ENCODE measurements at places on chromosomes 4 and X.
A peak's percentile ranks its signal among the peaks of the same experiment; 100 is the strongest.

DNA sequence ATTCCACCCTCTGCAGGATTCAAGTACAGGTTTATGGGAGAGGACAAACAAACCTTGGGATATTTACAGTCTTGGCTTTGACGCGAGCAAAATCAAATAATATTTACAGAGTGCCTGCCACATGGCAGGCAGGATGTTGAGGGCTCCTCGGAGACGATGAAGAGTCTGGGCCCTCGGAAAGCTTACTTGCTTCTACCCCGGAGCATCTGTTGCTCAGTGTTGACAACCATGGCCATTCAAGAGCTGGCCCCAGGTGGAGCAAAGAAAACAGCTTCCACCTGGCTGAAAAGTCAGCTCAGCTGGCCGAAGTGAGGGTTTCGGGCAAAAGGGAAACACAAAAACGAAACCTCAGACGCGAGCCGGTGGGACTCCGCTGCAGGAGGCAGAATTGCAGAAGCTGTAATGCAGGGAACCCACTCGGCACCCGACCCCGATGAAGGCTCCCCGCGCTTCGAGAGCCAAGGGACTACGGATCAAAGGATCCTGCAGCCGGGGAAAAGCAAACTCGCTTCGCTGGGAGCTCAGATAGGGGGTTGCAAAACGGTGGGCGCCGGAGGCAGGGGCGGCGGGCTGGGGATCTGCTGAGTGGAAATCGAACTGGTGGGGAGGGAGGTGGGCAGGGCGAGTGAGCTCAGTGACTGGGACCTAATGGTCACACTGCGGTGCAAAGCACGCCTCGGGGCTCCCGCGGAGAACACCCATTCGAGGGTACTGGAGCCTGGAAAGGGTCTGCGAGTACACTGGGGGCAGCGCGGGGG is 805 bp downstream of the ATP8A1 start:
- peak; percentile 12 for DNase-seq

GRCh38 chr4:17866810-17867209 is 56.0 kb downstream of the NCAPG start:
- DNase-seq: peak; percentile 83

DNA sequence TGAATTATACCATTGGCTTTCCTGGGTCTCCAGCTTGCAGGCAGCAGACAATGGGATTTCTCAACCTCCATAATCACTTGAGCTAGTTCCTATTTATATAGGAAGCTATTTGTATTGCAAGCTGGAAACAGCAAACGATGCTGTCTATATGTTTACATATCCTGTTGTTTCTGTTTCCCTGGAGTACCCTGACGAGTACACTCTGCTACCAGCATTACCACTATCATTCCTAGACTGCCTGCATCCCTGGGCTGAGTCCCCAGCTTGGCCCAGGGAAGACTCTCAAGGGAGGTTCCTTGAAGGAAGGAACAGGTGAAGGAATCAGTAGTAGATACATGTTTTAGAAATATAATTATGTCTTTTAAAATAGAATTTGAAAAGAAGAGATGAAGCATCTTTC is 81.4 kb downstream of the EVC2 start:
- no peak for DNase-seq

DNA sequence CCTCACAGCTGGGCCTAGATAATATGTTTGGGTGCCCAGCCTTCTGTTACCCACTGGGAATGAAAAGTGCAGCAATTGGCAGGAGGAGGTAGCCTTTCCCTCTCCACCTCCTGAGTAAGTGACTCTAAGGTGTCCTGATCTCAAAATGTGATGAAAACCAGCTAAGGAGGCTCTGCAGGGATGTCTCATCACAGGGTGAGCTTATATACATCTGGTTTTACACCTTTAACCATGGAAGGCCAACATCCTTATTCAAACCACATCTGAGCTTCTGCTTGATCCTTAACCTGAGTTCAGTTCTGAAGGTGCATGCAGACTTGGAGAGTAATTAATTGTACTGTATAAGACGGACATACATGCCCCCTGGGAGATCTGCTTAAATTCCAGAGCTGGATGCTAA is 53.7 kb downstream of the HOPX start:
- no peak for DNase-seq

DNA sequence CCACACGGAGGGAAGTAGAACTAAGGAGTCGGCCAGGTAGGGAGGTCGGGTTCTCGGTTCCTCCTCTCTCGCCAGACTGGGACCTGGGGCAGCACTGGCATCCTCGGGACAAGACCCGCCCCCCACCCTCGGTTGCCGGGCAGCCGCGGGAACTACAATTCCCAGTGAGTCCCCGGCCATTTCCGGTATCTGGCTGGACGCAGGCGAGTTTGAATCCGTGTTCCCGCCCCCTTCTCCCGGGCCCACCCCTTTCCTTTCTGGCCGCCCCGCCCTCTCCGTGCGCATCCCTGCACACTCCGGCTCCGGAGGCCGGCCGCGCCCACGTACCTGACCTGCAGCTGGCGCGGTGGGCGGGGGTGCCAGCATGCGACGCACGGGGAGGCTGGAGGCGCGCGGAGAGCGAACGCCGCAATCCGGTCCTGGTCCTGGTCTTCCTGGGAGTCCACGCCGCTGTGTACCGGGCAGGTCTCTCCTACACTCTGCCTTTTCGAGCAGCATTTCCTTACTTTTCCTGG is 10.2 kb upstream of the DLG3 start:
- DNase-seq: peak; percentile 93

DNA sequence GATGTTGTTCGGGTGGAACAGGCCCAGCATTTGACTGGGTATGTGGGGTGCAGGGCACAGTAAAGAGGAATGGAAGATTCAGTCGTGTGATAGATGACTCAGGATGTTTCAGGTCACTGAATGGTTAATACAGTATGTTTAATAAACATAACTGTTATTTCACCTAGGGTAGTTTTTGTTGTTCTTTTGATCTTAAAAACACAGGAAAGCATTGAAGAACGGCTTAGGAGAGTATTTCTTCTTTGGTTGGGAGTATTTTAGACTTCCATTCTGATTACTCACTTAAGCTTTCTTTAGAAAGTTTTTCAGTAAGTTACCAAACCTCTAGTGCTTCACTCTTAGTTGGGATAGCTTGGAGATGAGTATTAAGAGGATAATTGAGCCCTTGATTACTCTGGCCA is 62.3 kb downstream of the STAG2 start:
- DNase-seq: no peak

GRCh38 chrX:100319716-100320115 is 90.4 kb downstream of the PCDH19 start:
- DNase-seq: no peak

GRCh38 chrX:94389044-94389443 is 715.0 kb downstream of the FAM133A start:
- no peak for DNase-seq

- peak; percentile 95 for DNase-seq
These were observed 25.1 kb downstream of the ZNF721 start for GRCh38 chr4:473570-474457.

GRCh38 chr4:83629945-83630721 is 94.2 kb downstream of the GPAT3 start:
- no peak for DNase-seq

GRCh38 chr4:127993151-127993550 is 27.9 kb downstream of the ABHD18 start:
- no peak for DNase-seq

DNA sequence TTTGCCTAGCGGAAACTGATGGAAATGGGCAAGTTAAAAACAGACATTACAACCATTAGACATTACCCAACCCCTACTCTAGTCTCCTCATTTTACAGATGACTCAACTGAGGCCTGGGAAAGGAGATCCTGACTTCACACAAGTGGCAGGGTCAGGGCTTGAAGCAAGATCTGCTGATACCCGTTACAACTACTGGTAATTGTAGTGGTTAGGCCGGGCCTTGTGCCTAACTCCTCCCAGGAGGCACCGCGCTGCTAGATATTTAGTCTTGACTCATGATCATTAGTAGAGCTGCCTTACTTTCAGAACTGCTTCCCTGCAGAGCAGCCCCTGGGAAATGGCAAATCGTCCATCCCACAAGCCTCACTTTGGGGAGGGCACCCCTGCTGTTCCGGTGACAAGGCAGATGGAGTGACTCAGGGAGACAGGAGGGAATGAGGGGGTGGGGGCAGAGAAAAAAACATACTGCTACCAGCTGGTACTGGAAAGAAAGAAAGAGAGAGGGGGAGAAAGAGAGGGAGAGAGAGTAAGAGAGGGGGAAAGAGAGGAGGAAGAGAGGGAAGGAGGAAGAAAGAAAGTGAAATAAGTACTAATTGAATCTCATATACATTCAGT is 12.2 kb downstream of the ARHGEF6 start:
- DNase-seq: peak; percentile 33

- DNase-seq: no peak
These were observed 39.8 kb downstream of the SPCS3 start for GRCh38 chr4:176359590-176359989.

DNA sequence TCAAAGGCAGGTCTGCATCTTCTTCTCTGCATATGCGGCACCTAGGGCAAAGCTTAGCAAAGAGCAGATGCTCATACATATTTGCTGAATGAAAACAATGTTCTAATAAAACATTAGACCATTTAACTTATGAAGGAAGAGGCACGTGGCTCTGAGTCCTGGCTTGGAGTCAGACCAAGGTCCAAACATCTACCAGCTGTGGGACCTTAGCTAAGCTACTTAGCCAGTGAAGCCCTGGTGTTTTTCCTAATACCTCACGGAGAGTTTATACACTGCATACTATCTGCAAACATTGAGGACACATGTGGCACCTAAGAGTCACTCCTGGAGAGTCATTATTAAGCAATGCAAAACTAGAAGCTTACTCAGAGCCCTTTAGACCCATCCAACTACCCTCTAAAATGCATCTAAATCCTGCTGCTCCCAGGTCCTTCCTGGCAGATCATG is 9.0 kb downstream of the PDGFC start:
- DNase-seq: no peak

DNA sequence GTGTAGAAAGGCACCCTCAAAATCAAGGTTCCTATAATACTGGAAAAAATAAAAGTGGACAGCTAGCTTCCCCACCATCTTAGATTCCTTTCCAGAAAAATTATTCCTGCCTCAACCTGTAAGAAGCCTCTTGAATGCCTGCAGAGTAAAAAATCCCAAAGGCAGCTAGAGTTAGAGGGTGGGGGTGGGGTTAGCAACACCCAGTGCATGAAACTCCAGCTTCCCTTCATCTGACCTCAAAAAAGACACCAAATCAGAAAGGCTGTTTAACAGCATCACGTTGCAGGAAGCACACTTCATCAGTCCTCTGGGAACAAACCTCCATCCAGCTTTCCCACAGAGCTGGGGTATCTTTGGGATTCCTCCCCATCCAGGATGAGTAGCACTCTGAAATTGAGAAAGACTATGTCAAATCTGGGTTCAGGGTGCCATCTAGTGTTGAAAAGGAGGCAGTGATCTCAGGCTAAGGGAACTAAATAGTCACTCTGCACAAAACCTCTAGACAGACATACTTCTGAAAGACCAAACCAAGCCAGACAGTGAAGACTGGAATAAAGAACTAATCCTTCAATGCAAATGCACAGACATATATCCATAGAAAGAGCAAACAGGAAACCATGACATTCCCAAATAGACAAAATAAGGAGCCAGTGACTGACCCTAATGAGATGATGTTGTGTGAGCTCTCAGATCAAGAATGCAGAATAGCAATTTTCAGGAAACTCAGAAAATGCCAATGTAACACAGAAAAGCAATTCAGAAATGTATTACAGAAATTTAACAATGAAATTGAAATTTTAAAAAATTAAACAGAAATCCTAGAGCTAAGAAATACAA is 97.9 kb downstream of the ARHGEF9 start:
- peak; percentile 6 for DNase-seq

- DNase-seq: no peak
These were observed 2429.7 kb downstream of the PCDH7 start for GRCh38 chr4:33149658-33150524.

DNA sequence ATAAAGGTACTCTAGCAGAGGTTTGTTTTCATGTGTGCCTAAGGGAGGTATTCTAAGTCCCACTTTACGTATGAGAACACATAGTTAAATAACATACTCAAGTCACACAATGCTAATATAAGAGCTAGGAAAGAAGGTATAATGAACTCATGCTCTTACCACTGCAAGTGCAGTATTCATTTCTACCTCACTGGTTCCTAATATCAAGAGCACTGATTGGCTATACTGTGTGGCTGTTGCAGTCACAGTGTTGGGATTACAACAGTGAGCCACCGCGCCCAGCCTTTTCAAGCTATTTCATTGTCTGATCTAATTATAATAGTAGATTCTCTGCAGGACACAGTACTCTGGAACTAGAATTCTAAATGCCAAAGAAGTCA is 84.0 kb downstream of the PDS5A start:
- DNase-seq: no peak

DNA sequence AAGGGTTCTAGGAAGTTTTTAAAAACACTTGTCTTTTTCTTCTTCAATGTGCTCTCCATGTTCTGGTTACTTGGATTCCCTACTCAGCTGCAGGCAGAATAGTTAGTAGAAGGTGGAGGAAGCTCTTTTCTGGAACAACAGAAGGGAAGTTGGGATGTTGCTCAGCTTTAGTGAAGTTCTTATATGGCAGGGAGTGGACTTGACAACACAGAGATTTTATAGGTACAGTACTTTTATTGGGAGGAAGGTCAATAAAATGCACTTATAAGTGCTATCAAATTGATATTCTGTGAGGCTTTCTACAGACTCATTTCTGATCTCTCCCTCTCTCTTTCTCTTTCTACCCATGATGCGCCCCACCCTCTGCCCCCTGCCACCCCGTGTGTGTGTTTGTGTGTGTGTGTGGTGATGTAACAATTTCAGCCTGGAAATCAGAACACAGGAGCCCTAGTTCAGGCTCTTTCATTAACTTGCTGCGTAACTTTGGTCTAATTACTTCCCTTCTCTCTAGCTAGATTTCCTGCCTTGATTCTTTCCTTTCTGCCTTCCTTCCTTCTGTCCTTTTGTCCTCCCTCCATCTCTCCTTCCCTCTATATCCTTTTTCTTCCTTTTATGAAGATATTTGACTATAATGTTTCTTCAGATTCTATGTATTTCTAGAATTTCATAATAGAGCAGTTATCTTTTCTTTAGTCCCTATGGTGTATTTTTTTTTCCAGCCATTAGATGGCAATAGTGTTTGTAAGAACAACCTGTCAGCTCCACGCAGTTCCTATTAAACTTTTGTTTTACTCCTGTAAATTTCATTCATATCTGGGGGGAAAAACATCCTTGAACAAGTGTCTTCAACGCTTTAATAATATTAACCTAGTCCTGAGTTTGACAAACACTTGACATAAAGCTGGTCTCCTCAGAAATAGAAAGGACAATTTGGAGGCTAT is 37.1 kb downstream of the HEPH start:
- no peak for DNase-seq

GRCh38 chr4:118352843-118353533 is at the start of gene PRSS12:
PRSS12 (minus strand) TSS chr4:118353003; CDS start chr4:118352720, 283 bp downstream.
- peak; percentile 34 for DNase-seq

- DNase-seq: peak; percentile 0
These were observed 57.7 kb downstream of the IL13RA2 start for GRCh38 chrX:114959729-114960128.

GRCh38 chr4:156201050-156201449 is 247.4 kb upstream of the CTSO start:
- no peak for DNase-seq

Measured in NCI-H146 (cell line).